Sigmoid colon (tissue), 7 donors: ENCODE measurements at places on chromosomes 1 and 21. TPM values are rescaled to one million over a fixed set of nuclear protein-coding genes. Genes with fewer than 3 reads are reported as not detected.

KRTAP12-2 gene
- not detected for total RNA-seq

VAMP4 gene
- 13.0 TPM for total RNA-seq

NPHS2 gene
- total RNA-seq: not detected

RNF186 gene
- not detected for total RNA-seq
